ENCODE measurements at places on chromosomes 3 and 15.

GRCh38 chr15:39644136-39644535 lies 63.3 kb downstream of the THBS1 start:
- DNase-seq: no peak

DNA sequence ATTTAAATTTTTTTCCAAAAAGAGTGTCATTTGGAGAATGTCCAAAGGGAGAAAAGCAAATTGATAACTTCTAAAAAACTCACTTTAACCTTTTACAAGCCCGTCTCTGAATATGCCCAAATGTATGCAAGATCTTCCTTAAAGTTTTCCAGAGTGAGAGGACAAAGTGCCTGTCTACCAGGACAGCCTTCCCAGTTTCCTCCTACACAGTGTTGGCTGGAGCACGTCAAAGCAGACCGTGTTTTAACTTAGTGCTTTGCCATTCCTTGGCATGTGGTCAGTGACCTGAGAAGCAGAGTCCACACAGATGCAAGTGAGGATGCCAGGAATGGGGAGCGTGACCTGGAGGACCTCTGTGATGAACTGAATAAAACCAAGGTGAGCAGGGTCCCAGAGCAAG lies 245.7 kb downstream of the FAM43A start:
- DNase-seq: no peak

GRCh38 chr15:34900748-34901147 lies 68.8 kb downstream of the AQR start:
- DNase-seq: no peak

DNA sequence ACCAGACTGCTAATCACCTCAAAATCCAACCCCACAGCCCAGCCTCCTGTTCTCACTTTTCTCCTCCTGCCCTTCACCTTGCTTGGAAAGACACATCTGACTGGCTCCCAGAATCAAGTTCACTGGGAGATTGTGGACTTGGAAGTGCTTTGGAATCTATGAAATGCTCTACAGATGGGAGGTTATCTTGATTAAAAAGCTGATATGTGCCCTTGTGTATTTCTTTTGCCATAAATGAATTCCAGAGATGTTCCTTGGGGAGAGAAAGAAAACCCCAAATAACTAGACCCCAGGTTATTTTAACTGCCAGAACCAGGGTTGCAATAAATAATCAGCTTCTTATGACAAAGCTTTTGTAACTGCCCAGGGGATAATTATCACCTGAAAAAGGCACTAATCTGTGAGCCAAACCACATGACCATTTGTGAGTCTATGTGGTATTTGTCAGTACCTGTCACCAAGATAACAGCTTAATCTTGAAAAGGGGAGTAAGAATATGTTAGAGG lies 21.7 kb upstream of the ARHGEF3 start:
- no peak for DNase-seq

DNA sequence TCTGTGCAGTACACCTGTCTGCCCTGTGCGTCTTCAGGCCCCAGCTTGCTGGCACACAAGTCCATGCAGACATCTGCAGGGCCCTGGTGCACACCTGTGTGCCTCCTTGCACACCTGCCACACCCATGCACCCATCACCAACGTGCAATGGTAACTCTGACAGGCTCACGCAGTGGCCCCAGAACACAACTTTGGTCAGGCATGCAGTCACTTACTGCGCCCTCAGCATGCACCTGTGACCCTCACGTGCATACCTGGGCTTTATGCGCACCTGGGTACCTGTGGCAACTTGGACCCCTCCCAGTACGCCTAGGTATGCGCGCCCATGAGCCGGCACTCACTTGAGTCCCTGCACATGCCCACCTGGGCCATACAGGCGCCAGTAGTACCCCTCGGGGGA lies 1.7 kb downstream of the PLXND1 start:
- DNase-seq: no peak

DNA sequence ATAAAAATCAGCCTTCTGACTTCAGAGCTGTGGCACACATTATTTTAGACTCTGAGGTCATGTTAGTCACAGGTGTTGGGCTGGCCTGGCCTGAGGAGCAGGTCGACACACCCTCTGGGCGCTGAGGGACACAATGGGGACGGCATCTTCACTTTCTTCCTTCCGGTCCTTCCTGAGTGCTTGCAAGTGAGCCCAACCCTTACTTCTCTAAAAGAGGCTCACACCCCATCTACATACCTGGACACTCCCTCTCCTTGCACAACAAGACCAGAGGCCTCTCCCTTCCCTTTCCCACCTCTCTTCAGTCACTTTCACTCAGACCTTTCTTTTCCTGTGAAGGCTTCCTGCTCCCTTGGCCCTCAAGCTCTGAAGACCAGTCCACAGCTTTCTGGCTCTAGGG lies 85.4 kb downstream of the XXYLT1 start:
- no peak for DNase-seq

- DNase-seq: no peak
These were observed 388.2 kb upstream of the RGMA start for GRCh38 chr15:93477188-93477587.
